ENCODE measurements at places on chromosomes 4 and X.

DNA sequence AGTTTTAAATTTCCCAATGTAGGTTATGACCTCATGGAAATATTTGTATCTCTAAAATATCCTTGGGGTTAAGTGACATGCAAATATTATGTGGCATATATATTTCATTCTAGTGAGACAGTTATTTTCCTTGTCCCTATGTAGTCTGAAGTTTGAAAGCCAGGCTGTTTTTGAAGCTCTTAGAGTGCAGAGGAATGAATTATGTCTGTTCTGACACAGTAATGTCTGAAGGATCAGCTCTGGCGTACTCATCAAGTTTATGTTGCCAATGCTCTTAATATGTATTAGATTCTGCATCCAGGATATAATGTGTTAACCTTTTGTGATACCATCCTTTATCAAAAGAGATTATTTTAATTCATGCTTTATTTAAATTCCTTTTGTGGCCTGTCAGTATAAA, 355.8 kb downstream of the PCDH7 start:
- DNase-seq, result no peak

- no peak for DNase-seq
Observed at GRCh38 chrX:3449287-3449686, 102.8 kb upstream of the MXRA5 start.

DNA sequence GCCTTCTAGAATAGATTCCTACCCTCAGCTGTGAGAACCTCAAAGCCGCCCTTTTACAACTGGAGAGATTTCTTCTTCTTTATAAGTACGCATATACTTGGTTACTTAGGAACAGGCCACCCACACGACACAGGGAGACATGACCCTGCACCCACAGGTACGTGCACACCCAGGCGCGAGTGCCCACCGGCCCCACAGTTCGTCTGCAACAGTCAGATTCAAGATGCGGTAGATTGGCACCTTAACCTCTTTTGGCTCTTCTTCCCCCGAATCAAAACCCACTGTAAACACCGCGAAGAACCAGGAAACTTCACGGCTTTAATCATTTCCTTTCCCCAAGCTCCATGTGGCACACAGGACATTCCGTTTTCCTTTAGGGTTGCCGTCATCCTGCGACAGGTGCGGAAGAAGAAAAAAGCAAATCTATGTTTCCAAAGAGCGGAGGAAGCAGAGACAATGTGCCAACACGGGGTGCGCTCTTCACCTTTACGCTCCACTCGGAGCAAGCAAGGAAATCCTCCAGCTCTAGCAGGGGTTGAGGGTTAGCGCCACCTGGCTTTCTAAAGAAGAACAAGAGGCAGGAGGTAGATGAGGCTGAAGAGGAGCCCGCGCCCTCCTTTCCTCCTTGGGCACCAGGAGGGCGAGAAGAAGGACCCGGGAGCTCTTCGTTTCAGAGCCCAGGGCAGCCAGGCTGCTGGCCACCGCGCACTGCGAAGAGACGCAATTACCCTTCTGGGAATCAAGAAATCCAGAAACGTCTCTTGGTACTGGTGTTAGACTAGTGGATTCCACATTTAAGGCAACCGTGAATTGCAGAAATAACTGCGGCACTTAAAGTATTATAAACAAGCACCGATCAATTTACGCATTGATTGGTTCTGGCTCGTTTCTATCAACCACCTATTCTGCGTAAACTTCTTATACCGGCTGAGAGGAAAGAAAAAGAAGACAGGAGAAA, 35.7 kb downstream of the HAND2 start:
- DNase-seq, result peak; percentile 42

DNA sequence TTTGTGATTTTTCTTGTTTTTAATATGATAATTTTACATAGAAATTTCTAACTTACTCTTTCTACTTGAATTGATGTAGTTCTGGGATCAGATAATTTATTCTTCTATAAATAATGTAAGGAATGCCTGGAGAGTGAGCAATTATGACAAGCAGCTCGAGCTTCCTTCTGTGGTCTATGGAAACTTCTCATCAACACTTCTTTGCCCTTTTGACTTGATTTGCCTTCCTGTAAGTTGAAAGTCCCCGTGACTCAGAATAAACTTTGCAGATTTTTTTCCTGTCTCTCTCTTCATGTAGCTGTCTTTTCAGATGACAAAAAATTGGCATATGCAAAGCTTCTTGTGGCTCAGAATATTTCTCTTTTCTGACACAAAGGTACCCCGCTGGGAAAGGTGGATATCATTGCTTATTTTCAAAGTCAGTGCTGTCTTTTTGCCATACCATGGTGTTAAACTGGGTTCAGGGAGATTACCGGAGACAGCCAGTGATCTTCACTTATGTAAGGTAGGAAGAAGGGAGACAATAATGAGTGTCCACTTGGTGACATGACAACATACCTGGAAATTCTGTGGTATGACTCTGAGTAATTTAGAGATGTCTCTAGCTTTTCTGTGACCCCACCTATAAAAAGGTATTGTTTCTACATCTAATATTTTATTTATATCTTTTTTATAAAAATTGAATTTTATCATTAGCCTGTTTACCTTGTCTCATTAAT, 278.6 kb upstream of the GNPDA2 start:
- no peak for DNase-seq

DNA sequence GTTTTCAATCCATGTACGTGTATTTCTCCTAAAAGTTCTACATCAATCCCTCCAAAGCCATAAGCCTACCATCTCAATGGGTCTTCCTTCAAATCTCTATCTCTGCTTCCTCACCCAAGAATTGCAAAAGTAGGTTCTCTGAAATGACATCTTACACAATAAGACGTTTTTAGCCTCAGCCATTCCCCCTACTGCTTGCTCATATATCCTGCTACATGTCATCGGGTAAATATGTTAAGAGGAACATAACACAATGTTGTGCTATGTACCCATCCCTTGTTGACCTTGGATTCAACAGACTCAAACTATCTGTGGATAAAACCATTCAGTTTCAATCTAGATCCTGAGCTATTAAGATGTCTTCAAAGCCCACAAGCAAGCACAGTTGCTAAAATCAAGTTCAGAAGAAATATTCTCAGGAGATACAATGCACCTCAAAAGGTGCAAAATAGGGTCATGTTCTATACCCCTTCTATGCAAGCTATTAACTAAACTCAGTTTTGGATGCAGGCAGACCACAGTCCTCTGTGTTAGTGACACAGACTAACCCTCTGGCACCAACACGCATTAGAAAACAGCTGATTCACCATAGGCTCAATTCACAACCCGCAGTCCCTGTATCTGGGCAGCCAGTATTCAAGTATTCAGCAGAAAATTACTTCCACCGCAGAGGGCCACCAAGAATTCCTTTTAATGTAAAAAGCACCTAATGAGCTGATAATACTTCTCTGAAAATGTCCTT, 56.8 kb downstream of the CD99L2 start:
- no peak for DNase-seq

DNA sequence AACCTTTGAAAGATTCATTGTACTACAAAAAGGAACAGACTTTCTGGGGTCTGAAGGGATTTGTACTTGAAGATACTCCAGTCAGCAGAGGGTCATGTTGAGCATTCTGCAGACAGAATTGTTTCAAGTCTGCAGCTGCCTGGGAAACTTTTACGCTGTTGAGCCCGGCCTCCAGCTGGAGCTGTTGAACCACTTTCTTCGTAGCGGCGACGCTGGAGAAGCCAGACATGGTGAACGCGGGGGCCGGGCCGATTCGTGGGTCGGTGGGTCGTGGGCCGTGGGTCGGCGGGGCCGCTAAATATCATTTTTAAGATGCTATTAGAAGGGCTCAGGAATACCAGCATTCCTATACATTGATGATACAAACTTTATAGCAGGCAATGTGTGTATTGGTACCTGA, 12.0 kb upstream of the RTL9 start:
- no peak for DNase-seq

DNA sequence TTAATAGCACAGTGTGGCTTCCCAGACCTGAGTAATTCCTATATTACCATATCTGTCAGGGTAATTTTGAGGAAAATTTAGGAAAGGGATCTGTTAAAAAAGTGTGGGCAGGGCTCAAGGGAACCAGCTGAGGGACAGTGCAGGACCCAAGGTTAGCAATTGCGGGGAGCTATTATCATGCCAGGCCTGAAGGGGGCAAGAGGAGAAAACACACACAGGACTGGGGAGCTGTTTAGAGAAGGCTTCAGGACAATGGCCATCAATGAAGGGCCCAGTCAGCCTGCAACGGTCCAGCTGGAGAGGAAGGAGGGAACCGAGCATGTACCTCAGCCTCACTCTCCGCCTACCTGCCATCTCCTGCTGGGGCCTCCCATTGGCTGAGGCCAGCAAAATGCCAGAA, 19.0 kb upstream of the NHS start:
- DNase-seq, result no peak

DNA sequence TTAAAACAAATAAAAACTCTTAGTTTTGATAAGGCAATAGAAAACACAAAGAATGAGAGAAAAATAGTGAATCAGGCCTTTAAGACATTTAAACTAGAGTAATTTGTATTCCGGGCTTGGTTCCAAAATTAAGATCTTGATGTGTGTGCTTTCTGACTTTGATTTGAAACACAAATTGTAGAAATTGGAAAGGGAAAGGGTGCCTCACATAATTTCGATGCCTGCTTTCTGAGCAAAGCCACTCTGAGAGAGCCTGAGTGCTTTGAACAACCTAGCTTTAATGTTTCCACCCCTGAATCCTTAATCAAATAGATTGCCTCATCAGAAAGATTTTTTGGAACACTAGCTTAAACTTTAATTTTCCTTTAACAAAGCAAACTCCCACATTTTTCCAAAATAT, 666.8 kb downstream of the PCDH18 start:
- DNase-seq, result no peak

GRCh38 chr4:29310252-29310651, 1409.9 kb upstream of the PCDH7 start:
- no peak for DNase-seq

GRCh38 chr4:121717680-121718237, 21.0 kb upstream of the ANXA5 start:
- no peak for DNase-seq

DNA sequence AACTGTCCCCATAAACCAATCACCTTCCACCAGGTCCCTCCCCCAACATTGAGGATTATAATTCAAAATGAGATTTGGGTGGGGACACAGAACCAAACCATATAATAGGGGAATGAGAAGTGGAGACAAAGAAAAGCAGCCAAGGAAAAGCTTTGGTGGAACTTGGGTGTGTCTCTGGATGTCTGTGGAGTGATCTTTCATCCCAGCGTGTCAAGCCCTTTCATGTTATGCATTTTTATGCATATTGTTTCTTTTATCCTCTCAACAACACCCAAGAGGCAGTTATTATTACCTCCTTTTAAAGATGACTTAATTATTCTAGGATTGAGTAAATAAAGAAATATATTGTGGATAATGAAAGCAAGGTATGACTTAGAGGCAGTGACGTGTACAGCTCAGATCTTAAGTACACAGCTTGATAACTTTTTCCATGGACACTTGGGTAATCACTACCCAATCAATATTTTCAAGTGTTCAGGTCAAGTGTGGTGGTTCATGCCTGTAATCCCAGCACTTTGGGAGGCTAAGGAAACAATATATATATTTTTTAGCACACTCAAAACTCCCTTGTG, 42.6 kb upstream of the HOPX start:
- DNase-seq, result no peak

Measured in stimulated activated CD4-positive, alpha-beta T cell treated with anti-CD3 and anti-CD28 coated beads, Interleukin-1b, Interleukin-23, amount 100 ng/mL, for 4 hours (primary cell).